ENCODE measurements at places on chromosomes 5 and 9.

GRCh38 chr5:11973469-11973868, 69.2 kb upstream of the CTNND2 start:
- DNase-seq: no peak

DNA sequence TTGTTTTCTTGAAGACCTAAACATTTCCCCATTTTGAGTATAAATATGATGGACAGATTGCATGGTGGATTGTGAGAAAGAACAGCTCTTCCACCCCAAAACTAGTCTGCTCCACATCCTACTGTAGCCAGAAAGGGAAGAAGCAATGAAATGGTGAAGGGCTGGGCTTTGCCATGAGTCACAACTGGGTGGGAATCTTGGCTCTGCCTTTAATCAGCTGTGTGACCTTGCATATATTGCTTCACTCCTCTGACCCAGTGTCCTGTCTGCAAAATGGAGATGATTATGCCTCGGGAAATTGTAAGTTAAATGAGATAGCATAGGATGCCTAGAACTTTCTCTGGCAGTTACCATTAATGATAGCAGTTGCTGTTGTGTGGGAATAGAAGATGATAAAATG, 101.9 kb downstream of the PDE8B start:
- no peak for DNase-seq

DNA sequence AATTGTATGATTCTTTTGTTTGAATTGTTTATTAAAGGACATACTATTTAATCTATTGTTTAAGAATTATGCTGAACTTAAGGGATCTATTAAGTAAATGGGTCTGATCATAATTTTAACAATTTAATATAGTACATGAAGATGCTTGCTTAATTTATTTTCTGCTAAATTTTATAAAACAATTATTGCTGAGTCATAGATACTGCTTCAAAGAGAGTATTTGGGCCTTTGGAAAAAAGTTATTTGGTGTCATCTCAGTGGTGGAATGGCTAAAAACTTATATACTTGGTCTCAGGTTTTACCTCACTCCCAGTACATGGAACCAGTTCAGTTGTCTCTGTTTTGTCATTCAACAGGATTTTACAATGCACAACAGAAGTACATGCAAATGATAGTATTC, 145.3 kb downstream of the CDH9 start:
- no peak for DNase-seq

DNA sequence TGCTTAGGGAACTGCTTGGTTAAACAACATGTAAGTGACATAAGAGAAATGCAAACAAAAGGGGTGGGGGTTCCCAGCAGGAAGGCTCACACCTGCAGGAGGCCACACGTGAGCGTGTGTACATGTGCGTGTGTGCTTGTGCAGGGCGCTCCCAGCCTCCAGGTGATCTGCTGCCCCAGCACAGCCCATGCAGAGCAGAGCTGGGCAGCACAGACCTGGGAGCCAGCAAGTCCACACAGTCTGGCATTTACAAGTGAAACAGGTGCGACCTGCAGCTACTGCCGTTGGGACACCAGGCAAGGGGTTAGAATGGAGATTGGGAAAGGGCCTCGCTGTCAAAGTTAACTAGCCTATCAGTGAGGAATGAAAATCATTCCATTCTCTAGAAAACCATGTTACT, 41.8 kb downstream of the GRAMD2B start:
- DNase-seq: no peak

DNA sequence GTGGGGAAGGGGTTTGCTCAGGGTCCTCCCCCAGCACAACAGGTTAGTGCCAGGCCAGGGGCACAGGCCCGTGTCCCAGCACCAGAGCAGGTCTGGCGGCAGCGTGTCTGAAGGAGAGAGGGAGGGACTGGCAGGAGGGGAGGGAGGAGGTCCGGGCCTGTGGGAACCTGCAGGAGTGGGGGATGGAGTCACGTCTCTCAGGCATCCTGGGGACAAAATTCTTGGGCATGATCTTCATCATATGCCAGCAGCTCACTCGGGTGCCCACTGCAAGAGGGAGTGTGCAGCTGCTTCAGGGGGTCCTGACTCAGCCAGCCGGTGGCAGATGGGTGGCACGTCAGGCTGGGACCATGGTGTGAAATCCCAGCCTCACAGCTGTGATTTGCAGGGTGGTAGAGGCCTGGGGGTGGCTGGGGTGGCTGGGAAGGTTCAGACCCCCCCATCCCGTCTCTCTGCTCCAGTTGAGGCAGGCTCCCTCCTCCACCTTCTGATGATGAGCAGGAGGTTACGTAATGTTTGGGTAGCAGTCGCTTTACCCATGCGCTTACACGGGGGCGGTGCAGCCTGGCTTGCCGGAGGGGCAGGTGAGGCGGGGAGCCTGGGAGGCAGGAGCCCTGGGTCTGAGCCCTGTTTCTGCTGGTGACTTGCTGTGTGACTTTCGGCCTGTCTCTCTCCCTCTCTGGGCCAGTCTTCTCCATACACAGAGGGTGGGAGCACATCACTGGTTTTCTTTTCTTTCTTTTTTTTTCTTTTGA, 40.5 kb downstream of the NCS1 start:
- DNase-seq: no peak

All from T1000 (cell line).